ENCODE measurements at places on chromosomes 3 and 15.
A peak's percentile ranks its signal among the peaks of the same experiment; 100 is the strongest.

DNA sequence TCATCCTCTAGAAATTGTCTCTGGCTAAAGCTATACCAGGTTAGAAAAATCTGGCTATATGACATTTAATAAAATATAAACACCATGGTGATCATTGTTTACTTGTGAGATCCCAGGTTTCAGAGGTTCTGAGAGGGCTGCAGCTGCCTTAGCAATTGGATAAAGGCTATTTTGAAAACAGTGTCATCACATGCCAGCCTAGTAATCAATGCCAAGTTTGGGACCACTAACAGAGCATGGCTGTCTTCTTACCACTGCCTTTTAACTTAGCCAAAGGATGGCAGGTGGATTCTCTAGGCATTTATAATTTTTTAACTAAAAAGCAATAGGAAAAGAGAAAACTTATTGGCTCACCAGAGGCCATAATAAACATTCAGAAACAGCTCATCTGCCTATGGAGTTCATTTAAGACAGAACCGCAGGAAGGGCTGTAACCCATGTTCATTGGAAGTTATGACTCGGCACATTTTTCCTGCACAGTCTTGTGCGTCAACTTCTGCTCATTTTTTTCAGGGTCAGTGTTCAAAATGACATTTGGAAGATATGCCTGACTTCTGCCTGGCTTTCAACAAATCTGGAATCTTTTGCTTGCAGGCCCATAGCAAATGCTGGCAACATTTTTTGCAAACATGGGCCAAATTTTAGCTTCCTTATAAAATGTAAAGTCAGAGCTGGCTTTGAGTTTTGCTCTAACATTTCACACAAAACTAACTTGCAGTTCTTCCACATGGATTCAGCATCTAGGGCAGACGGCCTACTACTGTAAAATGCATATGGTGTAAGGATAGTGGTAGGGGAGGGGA, 476.0 kb upstream of the TBL1XR1 start:
- H3K27ac ChIP-seq: no peak overlapping the region
- H3K36me3 ChIP-seq: no peaks in the 10 kb centered on the region
- no peaks in the 10 kb centered on the region for H3K27me3 ChIP-seq
- no peak overlapping the region for H3K4me3 ChIP-seq
- H3K4me1 ChIP-seq: no peaks in the 10 kb centered on the region
- DNase-seq: no peak

DNA sequence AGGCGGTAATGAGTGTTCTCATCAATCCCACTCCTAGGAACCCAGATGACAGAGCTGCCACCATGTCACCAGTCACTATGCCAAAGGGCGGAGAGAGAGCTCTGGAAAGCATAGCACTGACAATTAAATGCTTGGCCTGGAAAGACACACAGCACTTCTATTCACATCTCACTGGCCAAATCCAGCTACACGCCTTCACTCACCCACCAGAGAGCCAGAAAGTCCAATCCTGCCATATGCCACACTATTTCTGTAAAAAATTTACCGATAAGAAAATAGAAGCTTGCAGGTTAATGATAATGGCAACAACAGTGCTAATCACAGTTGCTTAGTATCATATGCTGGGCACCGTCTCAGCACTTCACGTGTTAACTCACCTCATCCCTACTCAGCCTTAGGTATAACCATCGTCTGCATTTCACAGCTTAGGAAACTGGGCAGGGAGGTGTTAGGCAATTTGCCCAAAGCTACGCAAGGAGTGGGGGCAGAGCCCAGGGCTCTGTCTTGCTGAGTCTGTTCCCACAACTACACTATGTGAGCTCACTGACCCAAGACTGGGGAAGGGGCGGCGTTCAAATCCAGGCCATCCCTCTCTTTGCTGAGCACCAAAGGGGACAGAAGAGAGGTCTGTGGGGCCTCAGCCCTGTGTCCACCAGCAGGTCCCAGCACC, 16.5 kb downstream of the KLHL25 start:
- no peak for DNase-seq
- peaks cover 16% of the 10 kb centered on the region for H3K4me1 ChIP-seq
- no peak overlapping the region for H3K4me3 ChIP-seq
- H3K36me3 ChIP-seq: no peaks in the 10 kb centered on the region
- H3K27me3 ChIP-seq: no peaks in the 10 kb centered on the region

DNA sequence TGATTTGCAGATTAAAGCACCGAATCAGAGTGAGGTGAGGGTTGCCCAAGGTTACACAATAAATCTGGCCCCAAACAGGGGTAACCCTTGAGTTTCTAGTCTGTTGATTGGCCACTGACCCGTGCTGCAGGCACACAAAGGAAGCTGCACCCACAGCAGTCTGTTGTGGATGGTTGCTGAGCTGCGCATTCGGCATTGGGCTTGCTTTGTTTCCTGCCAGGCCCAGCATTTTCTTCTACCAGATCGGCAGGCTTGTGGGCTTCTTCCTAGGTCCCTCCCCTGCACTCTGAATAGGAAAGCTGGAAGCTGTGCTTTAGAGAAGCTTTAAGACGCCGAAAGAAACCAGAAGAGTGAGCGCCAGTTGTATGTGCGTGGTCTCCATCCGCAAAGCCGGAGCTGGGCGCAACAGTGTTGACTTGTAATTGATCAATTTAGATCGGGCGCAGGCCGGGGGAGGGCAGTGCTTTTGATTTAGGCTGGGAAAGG, 12.1 kb downstream of the B3GNT5 start:
- no peak overlapping the region for H3K4me3 ChIP-seq
- H3K36me3 ChIP-seq: no peaks in the 10 kb centered on the region
- DNase-seq: no peak
- no peak overlapping the region for H3K27ac ChIP-seq
- H3K27me3 ChIP-seq: no peaks in the 10 kb centered on the region
- peaks cover 5% of the 10 kb centered on the region for H3K4me1 ChIP-seq

DNA sequence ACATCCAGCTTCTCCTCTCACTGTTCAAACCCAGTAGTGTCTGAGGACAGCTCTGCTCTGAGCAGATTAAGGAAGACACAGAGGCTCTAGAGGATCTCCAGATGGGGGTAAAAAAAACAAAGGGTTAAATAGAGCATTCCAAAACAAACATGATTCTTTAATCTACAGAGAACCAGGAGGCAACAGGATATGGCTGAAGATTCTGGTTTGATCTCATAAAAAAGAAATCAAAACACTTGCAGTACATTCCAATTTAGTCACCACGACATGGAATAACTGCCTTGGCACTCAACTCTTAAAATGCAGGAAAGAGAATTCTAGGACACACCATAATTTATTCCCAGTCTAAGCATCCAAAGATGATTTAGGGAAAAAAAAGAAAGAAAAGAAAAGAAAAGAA, 32.0 kb downstream of the TM4SF4 start:
- no peaks in the 10 kb centered on the region for H3K36me3 ChIP-seq
- H3K4me1 ChIP-seq: peaks cover 42% of the 10 kb centered on the region
- peaks cover 13% of the 10 kb centered on the region for H3K27me3 ChIP-seq
- peak overlapping the region; percentile 75 for H3K4me3 ChIP-seq
- H3K27ac ChIP-seq: peak overlapping the region; percentile 97

Data from natural killer cell treated with Interleukin-12 subunit alpha and Interleukin-12 subunit beta and Interleukin-15 and Interleukin-18, amount 100 ng/mL, for 72 hours (primary cell).